ENCODE measurements at places on chromosomes 3 and 15.

DNA sequence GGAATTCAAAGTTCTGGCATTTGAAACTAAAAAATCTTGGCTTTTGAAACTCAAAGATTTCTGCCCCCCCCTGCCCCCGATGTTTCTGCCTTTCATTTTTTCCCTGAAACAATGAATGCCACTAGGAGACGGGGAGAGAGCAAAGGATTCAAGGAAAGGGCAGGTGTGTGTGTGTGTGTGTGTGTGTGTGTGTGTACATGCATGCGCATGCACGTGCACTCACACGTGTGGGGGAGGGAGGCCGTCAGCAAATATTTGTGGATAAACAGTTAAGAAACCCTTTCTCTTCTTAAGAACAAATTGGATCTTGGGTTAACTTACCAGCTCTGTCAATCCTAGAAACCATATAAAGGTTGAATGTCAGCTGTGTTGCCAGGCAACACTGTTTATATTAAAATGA lies 29.2 kb upstream of the CCDC174 start:
- DNase-seq: no peak

DNA sequence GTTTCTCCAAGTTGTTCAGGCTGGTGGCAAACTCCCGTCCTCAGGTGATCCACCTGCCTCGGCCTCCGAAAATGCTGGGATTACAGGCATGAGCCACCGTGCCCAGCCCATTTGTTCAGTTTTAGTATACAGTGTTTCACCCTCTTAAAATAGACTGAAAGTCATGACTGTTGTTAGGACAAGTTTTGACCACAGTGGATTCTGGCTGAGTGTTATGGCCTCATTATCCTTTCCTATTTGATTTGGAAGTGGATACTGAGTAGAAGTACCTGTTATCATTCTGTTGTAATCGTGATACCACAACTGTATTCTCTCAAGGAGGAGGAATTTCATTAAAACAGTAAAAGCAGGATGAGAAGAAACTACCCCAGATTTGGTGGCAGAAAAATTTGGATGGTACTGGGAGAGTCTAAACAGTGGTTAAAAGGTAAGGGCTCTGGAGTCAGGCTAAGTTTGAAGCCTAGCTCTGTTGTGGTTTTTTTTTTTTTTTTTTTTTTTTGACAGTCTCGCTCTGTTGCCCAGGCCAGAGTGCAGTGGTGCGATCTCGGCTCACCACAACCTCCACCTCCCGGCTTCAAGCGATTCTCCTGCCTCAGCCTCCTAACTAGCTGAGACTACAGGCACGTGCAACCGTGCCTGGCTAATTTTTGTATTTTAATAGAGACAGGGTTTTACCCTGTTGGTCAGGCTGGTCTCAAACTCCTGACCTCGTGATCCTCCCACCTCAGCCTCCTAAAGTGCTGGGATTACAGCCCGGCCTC lies 2.6 kb downstream of the MAP2K1 start:
- no peak for DNase-seq

- DNase-seq: no peak
These were observed 37.1 kb downstream of the ATP6V1A start for GRCh38 chr3:113783980-113784379.

DNA sequence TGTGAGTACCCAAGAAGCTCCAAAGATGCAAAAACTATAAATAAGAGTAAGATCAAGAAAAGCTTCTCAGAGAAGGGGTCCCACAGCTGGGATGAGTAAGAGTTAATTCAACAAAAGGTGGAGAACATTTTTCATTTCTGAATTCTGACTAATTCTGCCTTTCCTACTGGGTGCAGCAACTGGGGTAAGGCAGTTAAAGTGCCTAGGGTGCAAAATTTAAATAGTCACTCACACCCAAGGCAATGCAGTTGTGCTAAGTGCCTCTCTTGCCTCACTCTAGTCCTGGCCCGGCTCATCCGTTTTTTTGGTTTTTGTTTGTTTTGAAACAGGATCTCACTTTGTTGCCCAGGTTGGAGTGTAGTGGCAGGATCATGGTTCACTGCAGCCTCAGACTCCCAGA lies 240.2 kb downstream of the TP63 start:
- DNase-seq: no peak

DNA sequence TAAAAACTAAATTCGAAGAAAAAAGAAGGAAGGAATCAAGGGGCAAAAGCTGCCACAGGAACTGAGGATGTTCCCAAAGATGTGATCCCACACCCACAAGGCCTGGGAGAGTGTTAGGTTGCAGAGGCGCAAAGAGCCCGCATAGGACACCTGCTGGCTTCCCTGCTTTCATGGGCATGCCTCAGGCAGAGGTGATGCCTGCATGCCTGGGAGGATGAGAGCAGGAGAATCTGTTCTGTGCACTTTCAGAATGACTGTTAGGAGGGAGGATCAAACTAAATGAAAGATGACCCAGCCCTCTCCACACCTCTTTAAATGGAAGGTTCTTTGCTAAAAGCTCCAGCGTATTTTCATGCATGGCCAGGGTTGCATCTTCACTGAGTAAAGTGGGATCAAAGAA lies 162.4 kb downstream of the PLCL2 start:
- no peak for DNase-seq

- DNase-seq: no peak
These were observed 93.7 kb upstream of the UBE3A start for GRCh38 chr15:25532269-25533140.

- DNase-seq: no peak
These were observed 71.3 kb downstream of the MBNL1 start for GRCh38 chr3:152339881-152340505.

DNA sequence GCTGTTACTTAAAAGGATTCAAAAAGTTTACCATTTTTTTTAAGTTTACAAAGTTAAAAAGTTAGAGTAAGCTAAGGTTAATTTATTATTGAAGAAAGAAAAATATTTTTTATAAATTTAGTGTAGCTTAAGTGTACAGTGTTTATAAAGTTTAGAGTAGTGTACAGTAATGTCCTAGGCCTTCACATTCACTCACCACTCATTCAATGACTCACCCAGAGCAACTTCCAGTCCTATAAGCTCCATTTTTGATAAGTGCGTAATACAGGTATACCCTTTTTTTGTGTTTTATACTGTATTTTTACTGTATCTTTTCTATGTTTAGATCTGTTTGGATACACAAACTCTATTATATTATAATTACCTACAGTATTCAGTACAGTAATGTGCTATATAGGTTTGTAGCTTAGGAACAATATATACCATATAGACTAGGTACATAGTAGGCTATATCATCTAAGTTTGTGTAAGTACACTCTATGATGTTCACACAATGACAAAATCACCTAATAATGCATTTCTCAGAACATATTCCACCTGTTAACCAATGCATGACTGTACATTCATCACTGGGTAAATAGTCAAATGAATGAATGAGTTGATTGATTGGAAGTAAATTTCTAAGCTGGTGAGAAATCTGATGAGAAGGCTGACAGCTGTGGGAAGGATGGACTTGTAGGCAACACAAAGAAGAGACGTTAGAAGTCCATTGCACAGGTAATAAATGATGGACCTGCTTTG lies 95.2 kb upstream of the CDIN1 start:
- no peak for DNase-seq

GRCh38 chr3:109806929-109807328 lies 469.6 kb upstream of the DPPA4 start:
- DNase-seq: peak; percentile 23

GRCh38 chr15:100020189-100020588 lies 287.0 kb upstream of the LYSMD4 start:
- DNase-seq: no peak

- DNase-seq: no peak
These were observed 69.0 kb downstream of the RAB7A start for GRCh38 chr3:128794770-128795649.

GRCh38 chr15:77243135-77243534 lies 172.2 kb upstream of the TSPAN3 start:
- no peak for DNase-seq

- no peak for DNase-seq
These were observed 47.6 kb upstream of the TRPM1 start for GRCh38 chr15:31149088-31149505.

- no peak for DNase-seq
These were observed 583.5 kb downstream of the ROBO1 start for GRCh38 chr3:79184251-79184650.
